ENCODE measurements at places on chromosomes 3 and 15.

DNA sequence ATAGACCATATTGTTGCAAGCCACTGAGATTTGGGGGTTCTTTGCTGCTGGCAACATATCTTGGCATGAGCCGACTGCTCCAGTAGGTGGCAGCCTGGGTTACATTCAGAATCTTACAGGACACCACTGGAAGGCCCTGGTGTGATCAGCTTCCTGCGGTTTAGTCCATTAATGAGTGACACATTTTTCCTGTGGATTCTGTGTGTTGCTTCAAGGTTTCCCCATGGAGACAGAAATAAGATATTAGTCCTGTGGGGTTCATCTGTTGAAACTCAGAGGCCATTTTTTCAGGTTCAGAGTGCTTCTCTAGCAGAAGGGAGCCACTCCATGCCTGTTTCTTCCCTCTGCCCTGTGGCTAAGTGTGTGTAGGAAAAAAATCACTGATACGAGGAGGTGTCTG lies 116.2 kb downstream of the MFSD1 start:
- DNase-seq: no peak

DNA sequence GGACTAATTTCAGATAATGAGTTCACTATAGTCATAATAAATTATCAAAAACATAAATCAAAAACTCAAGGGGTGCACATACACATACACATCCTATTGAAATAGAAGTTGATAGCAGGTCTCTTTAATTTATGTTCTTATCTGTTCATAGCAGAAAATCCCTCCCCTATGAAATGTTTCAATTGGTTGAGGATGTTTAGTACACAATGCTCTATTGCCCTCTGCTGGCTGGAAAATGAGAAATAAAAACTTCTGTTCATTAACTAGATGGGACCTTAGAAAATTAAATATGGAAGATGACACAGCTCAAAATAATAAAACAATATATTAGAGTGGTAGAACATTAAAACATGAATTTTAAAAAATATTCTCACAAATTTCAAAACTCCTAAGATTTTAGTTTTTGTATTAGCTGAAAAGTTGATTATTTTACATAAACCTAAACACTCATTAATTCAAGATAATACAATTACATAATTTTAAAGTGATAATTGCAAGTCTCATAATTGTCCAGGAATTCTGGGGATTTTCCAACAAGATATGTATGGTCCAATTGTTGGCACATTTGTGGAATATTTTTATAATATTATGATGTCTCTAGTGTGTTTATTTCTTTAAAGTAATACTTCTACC lies 735.0 kb downstream of the ROBO1 start:
- DNase-seq: no peak

GRCh38 chr3:114290911-114291901 lies 2.6 kb upstream of the TIGIT start:
- peak; percentile 90 for DNase-seq

GRCh38 chr15:88498996-88499395 lies 31.5 kb downstream of the MRPS11 start:
- DNase-seq: no peak

- DNase-seq: no peak
Measured at GRCh38 chr3:68728343-68728742, 204.0 kb downstream of the TAFA4 start.

GRCh38 chr15:74558706-74559105 lies 17.7 kb downstream of the ARID3B start:
- no peak for DNase-seq

- DNase-seq: no peak
Measured at GRCh38 chr15:68312701-68313204, 35.2 kb downstream of the FEM1B start.

DNA sequence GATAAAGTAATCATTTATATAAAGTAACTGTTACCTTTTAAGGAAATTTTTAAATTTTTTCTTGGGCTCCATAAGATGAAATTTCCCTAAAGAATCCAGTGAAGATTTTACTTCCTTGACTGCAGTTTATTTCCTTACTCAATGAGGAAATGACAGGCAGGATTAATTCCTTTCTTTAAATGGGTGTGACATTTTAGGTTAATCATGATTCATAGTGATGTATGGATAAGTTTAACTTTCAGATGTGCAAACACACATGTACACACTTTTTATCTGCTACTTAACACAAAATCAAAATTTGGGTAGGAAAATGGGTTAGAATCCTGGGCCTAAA lies 11.2 kb upstream of the LEO1 start:
- no peak for DNase-seq
